ENCODE measurements at places on chromosomes 7 and 10.

DNA sequence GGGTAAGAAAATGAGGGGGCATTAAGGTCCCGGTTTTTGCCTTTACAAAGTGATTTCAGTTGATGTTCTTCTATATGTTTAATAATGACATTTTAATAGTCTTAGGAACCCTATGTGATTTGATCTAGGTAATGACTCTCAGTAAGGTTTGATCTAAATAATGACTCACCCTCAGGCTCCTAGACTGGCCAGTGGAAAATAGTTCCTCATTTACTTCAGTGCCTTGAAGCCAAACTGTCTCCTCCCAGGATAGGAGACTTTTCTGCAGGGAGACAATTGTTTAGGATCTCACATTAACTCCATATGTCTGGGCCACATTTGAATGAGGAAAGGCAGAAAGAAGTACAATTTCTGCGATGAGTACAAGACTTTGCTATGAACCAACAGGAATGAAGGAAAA lies 1331.9 kb downstream of the XPNPEP1 start:
- DNase-seq, result no peak

GRCh38 chr10:92240289-92241157 lies 50.4 kb downstream of the CPEB3 start:
- DNase-seq, result peak; percentile 9

- DNase-seq, result no peak
Observed at GRCh38 chr10:105743343-105744056, 1102.4 kb downstream of the SORCS3 start.

DNA sequence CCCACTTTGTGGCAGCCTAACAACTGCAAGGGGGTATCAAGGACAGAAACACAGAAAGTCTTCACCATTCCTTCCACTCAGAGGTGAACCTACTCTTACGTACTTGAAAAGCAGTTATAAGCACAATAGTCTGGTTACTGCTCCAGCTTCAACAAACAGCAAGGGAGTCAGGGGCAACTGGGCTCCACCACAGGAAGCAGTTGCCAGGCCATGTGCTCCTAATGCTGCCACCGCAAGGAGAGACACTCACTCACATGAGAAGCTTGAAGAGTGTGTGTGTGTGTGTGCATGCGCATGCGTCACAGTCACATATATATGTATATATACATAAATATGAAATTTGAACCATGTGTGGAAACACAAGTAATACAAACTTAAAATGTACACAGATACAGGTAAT lies 65.5 kb downstream of the GRB10 start:
- DNase-seq, result no peak

DNA sequence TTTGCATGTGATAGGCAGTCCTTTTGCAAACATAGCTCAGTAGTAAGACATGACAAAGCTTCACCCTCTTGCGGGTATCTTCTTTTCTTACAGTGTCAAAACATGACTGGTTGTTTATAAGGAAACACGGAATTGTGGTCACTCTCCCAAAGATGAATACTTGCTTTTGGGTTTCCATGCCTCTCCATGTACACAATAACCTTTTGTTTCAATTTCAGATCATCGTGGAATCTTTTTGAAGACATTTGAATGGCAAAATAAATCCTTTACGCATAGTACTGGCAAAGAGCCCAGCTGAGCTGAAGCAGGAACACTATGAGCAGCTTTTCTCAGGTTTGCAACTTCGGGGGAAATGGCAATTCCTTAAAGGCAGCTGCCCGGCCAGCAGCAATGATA lies 156.8 kb upstream of the FRMD4A start:
- no peak for DNase-seq

DNA sequence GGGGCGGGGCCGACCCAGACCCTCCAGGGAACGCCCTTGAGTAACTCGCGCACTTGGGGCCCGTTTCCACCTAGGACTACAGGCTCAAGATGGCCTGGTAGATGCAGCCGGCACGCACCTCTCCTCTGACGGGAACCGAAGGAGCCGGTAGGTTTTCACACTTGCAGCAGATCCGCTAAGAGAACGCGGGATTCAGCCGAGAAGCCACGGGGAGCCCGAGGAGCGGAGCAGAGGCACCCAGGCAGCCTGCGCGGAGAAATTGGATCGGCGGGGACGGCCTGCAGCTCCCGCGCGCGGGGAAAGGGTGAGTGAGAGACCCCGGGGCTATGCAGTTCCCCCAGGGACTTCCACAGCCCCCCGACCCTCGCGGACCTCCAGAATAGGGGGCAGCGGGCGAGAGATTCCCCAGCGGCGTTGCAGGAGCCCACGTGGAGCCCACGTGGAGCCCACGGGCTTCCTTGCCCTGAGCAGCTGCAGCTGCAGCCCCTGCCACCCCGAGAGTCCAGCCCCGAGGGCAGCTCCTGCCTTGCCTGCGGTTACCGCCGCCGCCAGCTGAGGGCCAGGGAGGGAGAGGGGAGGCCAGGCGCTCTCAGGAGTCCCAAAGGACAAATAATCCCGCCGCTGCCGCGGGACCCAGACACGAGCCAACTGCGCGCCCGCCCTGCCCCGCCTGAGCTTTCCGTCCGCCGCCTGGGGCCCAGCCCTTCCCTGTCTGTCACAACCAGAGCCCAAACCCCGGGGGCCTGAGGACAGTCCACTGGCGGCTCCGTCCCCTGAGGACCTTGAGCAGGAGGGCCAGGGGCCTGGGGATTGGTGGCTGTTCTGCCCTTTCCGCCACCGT lies 13.1 kb downstream of the IFT22 start:
- DNase-seq, result no peak

DNA sequence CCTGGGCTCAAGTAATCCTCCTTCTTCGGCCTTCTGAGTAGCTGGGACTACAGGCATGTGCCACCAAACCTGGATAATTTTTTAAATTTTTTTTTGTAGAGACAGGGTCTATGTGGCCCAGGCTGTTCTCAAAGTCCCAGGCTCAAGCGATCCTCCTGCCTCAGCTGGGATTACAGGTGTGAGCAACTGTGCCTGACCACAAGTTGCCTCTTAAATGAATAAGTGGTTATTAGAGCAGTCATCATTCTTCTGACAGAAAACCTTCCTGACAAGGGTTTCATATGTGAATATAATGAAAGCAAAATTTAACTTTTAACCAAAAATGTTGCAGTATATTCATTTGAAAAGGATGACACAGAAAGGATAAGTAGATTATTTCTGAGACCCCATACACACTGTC lies 532.5 kb downstream of the GRM8 start:
- DNase-seq, result no peak

GRCh38 chr7:36644625-36645422 lies 79.5 kb downstream of the AOAH start:
- DNase-seq, result no peak

GRCh38 chr7:137847568-137848050 lies 835 bp upstream of the DGKI start:
- DNase-seq, result no peak

DNA sequence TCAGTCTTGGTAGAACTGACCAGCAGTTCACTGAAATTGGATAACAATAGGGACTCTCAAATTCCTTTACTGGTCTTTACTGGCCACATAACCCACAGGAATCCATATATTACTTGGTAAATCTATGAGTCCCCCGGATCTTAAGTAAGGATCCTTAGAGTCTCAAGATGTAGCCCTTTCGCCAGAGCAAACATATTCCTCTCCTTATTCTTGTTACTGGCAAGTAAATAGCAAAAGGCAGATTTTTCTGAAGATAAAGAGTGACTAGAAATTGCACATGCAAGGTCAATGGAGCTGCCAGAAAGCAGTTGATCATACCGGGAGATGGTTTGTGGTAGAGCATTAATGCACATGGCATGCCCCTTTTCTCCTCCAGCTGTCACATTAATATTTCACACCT lies 283.0 kb downstream of the HDAC9 start:
- DNase-seq, result no peak

DNA sequence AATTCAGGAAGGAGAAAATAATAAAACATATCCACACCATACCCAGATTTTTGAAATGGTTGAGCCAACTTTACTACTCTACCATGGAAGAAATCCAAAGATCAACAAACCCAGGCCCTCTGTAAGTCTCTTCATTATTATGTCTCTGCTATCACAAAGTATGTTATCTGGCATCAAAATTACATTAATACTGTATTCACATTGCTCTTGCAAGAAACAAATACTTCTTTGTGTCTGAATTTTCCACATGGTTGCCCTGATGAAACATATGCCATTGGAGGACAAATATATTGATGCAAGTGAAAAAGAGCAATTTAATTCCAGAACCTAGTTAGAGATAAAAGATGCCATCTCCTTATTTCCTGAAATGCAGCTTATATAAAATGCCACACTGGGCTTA lies 204.0 kb downstream of the FZD1 start:
- DNase-seq, result no peak

- DNase-seq, result no peak
Observed at GRCh38 chr10:44395396-44395795, 10.5 kb upstream of the CXCL12 start.

GRCh38 chr7:37571806-37572205 lies 111.8 kb upstream of the GPR141 start:
- no peak for DNase-seq

DNA sequence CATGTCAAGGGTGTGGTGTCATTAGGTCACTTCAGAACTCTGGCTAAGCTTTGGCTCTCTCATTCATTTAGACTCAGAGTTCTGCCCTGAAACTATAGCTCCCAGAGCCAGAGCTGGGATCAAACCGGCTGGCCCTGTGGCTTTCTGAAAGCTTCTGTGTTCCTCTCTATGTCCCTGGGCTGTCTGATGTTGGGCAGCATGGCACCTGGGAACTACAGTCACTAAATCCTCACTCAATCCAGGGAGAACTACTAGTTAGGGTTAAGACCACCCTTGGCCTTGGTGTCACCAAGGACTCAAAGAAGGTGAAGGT lies 13.2 kb downstream of the ATG9B start:
- DNase-seq, result no peak

- DNase-seq, result no peak
Observed at GRCh38 chr10:13439313-13440184, 89.3 kb downstream of the BEND7 start.

DNA sequence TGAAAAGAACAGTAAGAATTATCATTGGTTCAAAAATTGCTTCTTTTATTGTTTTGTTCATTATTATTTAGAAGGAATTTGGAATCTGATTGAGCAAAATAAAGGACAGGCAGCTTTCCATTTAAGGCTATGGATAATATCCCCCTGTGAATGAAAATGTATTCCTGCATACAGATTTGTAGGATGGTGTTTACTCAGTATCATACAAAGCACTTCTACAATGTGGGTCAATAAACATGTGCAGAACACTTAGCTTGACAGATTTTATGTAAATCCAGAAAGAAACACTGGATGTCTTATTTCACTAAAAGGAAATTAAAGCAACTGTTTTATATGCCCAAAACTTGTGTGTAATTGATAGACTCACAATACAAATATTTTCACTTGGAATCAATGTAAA lies 189.7 kb downstream of the THSD7A start:
- no peak for DNase-seq

GRCh38 chr7:69676247-69676646 lies 78.0 kb downstream of the AUTS2 start:
- no peak for DNase-seq

DNA sequence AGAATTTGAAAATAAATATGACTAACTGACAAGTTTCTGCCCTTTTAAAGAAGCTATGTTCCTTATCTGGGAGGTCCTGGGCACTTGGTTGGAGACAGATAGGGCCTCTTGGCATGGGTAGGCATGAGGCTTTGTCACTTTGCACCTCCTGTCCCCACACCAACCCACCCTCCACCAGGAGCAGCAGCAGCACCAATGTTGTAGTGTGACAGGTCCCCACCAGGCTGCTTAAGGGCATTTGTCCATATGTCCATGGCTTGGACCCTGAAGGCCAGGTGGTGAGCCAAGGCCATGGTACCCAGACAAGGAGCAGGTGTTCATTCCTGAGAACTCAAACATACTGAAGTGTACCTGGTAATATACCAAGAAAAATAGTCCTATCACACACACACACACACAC lies 629.1 kb downstream of the ACTR3B start:
- no peak for DNase-seq

GRCh38 chr10:37703833-37704382 lies 153.5 kb downstream of the ZNF248 start:
- DNase-seq, result no peak

DNA sequence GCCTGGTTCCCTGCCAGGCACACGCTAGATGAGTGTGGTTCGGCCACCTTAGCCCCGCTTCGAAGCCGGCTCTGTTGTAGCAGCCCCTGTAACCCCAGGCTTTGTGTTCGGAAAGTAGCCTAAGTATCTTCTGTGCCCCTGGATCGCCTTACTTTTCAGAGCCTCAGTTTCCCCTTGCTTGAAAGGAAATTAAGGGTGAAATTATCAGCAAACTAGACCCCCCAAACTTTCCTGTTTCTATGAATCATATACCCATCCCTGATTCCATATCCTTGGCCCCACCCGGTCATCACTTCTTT lies 312 bp downstream of the PDCD11 start:
- no peak for DNase-seq

- DNase-seq, result no peak
Observed at GRCh38 chr7:47035522-47035921, 546.4 kb downstream of the TNS3 start.

DNA sequence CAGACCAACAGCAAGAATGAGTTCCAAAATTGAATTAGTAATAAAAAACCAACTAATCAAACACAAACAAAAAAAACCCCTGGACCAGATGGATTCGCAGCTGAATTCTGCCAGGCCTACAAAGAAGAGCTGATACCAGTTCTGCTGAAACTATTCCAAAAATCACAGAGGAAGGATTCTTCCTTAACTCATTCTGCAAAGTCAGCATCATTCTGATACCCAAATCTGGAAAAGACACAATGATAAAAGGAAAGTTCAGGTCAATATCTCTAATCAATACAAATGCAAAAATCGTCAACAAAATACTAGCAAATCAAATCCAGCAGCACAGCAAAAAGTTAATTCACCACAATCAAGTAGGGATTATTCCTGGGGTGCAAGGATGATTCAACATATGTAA lies 6.1 kb upstream of the ABCA13 start:
- DNase-seq, result no peak

DNA sequence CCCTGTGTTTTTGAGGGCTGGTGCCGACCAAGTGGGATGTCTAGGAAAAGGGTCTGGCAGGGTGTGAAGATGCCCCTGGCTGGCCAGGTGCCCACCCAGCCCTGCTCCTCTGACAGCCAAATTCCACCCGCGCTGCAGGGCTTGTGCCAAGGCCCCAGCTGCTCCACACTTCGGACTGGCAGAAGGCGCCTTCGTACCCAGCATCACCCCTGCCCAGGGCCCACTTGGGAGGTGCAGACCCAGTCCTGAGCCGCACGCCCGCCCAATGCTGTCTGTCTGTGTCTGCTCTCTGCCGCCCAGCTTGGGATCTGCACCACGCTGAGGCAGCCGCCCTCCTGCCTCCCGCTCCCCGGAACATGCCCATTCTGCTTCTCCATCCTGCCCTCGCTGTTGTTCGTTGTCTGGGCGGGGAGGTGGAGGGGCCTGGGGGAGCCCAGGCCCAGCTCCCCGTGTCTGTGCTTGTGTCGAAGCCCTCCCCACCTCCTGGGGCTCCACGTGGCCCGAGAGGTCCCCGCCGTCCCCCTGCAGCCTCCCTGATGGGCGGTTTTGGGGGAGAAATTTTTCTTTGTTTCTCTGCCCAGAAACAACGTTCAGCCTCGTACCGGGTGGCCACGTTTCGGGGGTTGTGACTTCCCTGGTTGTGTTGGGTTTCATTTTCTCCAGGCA lies 36.9 kb upstream of the PPIF start:
- DNase-seq, result no peak

- no peak for DNase-seq
Observed at GRCh38 chr10:70920519-70920918, 32.2 kb upstream of the PCBD1 start.

Measured in T-helper 22 cell (primary cell).